Chondrocyte (in vitro differentiated cells): ENCODE measurements at places on chromosomes 1 and 21. TPM values are rescaled to one million over a fixed set of nuclear protein-coding genes. Genes with fewer than 3 reads are reported as not detected.
A peak's percentile ranks its signal among the peaks of the same experiment; 100 is the strongest.

- peak; percentile 52 for DNase-seq
Measured at GRCh38 chr21:41966872-41967621, 13.2 kb upstream of the C2CD2 start.

GRCh38 chr1:41611932-41612450, 127.5 kb upstream of the EDN2 start:
- no peak for DNase-seq

DNA sequence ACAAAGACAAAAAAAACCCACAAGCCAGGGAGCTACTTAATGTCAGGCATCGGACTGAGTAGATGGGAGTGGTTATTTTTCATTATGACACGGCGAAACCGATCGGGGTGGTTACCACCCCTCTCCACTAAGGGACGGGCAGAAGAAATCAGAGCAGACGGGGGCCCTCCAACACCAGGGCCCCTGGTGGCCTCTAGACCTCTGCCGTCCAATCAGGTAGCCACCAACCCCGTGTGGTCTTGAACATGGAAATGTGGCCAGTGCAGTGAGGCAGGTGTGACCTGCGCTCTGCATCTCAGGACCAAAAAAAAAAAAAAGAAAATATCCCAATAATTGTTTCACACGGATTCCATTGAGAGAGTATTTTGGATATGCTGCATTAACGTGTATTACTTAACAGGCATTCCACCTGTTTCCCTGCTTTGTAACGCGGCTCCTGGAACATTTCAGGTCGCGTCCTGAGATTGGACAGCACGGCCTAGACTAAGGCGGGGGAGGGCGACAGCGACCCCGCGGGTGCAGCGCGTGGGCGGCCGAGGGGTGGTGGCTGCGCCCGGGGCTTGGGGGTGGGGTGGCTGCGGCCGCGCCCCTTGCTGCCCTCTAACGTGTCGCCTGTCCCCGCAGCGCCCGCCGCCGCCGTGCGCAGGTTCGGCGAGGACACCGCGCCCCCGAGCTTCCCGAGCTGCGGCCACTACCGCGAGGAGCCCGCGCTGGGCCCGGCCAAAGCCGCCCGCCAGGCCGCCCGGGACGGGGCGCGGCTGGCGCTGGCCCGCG, 48.3 kb downstream of the SIM2 start:
- no peak for DNase-seq

- no peak for DNase-seq
Measured at GRCh38 chr1:44596511-44596910, 77.8 kb downstream of the TMEM53 start.

GRCh38 chr1:12096615-12097014, 33.5 kb downstream of the TNFRSF8 start:
- DNase-seq, result no peak

DNA sequence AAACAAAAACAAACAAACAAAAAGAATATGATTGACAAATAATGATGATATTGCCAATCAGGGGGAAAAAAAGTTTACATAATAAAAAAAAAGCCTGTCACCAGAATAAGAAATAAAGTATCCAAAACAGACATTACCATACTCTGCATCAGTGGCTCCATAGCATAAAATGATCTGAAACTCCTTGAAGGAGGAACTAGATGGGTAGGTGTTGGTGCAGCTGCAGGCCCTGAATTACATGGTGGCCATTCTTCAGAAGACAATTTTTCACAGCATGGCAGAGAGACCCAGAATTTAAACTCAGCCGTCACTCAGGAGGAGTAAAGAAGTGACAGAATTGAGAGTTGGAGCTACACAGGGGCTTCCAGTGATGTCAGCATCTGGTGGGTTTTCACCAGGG, 60.2 kb downstream of the GLUL start:
- no peak for DNase-seq

LRRC53 gene
- total RNA-seq, result not detected in 3 replicates

WDTC1 gene
- total RNA-seq, result 30.8 to 32.4 TPM (median 31.2 TPM) in 3 replicates

PAQR6 gene
- total RNA-seq, result 4.9 to 6.9 TPM (median 4.9 TPM) in 3 replicates

ALG14 gene
- 3.8 to 10.9 TPM (median 6.1 TPM) in 3 replicates for total RNA-seq

OPRD1 gene
- 0.10 to 0.22 TPM (median 0.15 TPM) in 3 replicates for total RNA-seq

CELSR2 gene
- total RNA-seq, result 8.6 to 10.3 TPM (median 9.9 TPM) in 3 replicates
